ENCODE measurements at places on chromosomes 4 and X. TPM values are rescaled to one million over a fixed set of nuclear protein-coding genes. Genes with fewer than 3 reads are reported as not detected.

GRCh38 chr4:188161167-188161566 lies 21.9 kb downstream of the TRIML1 start:
- DNase-seq: no peak

DNA sequence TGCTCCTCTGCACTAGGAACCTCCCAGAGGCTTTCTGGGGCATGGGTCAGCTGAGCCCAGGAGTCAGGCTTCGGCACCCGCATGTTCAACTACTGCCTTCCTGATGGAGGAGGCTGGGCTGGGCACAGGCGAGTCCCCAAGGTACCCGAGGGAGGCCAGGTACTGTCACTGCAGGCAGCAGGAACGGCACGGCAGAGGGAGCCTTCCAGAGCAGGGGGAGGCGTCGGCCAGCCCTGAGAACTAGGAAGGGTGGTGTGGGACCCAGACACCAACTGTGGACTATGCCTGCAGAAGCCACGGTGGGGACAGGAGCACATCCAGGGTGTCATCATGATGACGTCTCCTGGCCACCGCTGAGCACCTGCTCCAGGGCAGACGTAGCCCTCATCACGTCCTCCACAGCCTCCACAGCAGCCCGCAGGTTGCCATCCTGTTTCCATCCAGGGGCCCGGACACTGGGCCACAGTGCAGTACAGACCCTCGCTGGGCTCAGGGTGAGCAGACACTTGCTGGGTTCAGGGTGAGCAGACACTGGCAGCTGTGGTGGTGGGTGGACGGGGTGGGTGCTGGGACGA lies 40.8 kb downstream of the SORCS2 start:
- no peak for DNase-seq

Gene TLR7
- total RNA-seq: not detected

Gene TCEAL6
- not detected for total RNA-seq

GRCh38 chr4:40515398-40516293 lies 114.0 kb downstream of the RBM47 start:
- DNase-seq: no peak

DNA sequence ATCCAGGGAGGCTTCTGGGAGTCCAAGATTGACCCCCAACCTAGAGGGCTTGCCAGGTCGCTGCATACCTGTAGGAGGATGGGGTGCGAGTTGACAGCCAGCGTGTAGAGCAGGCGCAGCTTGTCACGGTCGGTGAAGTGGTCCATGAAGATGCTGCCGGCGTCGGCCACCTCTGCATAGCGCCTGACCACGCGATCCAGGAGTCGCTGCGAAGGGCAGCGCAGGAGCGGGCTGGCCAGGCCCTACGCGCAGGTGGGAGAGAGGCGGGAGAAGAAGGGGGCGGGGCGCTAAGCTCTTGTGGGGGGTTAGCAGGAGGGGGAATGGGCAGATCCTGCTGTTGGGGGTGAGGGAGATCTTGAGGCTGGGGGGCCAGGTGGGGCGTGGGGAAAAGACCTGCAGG lies 43.0 kb downstream of the DIPK2B start:
- no peak for DNase-seq

GRCh38 chrX:47540754-47541538 lies 20.1 kb upstream of the ARAF start:
- no peak for DNase-seq

Data from activated naive CD4-positive, alpha-beta T cell treated with anti-CD3 and anti-CD28 coated beads, Interleukin-2, amount 50 U/mL, for 72 hours (primary cell).